ENCODE measurements at places on chromosomes 6 and 20. TPM values are rescaled to one million over a fixed set of nuclear protein-coding genes. Genes with fewer than 3 reads are reported as not detected.

CDSN gene
- total RNA-seq: not detected

CSE1L gene
- total RNA-seq: 62.0 TPM

LGSN gene
- not detected for total RNA-seq

RIMS1 gene
- total RNA-seq: 1.8 TPM

PSORS1C2 gene
- total RNA-seq: not detected

ADGRB3 gene
- 1.8 TPM for total RNA-seq
